ENCODE measurements at places on chromosomes 5 and 9. TPM values are rescaled to one million over a fixed set of nuclear protein-coding genes. Genes with fewer than 3 reads are reported as not detected.

GRCh38 chr9:92749934-92750315 lies 14.7 kb downstream of the BICD2 start:
- DNase-seq, result no peak

DNA sequence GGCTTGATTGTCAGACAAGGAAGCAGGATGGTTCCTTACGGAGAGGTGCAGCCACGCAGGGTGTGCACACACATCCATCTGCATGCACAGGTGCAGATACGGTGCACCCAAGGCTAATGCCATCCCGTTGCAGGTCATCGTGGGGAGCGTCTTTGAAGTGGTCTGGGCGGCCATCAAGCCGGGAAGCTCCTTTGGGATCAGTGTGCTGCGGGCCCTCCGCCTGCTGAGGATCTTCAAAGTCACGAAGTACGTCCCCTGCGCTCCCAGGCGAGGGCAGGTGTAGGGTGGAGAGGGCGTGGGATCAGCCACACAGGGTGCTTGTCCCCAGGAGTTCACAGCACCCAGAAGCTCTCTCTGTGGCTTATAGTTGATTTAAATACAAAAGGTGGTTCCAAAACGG lies 106.4 kb downstream of the CACNA1B start:
- no peak for DNase-seq

DNA sequence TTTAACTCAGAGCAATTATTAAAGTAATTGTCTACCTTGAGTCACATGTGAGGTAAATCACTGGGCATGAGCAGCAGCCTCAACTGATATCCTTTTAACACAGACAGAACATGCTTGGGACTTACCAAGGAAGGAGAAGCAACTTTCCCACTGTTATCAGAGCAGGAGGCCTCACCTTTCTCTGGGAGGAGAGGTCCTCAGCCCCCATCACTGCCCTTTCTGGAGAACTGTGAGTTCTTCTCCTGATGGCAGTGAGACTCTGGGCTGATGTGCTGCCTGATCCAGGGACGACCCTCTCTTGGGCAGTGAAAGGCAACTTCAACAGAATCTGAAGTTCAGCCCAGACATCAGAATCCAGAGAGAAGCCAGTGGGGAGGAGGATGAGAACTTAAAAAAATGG lies 343.4 kb upstream of the IRX1 start:
- no peak for DNase-seq

DNA sequence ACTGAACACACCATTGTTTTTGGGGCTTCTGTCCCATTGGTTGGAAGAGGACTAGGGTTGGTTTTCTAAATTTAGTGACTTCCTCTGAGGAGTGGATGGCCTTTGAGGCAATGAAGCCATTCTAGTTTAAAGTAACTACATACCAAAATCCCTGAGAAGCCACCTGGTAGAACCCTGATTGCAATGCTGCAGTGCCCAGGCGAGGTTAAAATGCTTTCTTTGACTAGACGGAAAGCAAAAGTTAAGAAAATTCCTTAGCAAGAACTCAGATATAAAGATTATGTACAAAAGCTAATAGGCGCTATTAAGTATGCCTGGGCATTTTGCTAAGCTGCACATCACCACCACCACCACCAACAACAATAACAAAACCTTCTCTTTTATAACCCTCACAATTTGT lies 20.6 kb downstream of the GLRX start:
- DNase-seq, result no peak

DNA sequence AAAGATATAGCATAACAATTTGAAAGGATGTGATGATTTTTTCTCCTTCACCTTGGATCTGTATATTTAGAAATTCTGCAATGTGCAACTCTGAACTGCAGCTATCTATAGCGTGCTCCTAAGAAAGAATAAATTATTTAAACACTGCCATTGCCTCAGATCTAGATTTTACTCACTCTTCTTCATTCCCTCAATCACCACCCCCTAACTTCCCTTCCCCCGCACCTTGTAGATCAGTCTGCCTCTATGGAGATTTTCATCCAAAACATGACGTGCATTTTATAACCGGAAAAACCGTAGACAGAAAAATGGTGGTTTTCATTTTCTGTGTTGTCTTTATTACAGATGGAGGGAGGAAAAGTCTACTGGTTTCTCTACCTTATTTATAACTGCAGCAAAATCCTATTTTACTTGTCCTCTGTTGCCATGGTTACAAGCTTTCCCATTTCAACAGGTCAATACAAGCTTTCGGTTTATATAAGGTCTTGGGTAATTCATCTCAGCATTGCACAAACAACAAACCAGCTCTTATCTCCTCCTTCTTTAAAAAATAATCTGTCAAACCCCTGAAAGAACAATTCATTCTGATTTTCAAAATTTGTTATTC lies 480.0 kb downstream of the TAF11L14 start:
- no peak for DNase-seq

DNA sequence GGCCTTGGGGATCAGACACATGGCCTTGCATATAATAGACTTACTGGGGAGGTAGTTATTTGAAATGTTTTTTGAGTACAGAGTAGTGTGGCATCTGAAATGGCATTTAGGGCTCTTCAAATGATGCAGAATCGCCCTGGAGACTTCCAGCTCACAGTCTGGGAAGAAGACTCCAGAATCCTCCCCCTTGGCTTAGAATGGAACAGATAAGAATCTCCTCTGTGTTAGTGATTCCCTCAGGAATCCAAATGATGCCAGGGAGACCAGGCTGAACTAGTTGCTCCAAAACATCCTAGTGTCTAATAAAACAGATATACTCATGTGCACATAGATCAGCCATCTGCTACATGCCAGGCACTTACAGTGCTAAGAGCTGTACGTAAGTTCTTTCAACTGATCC lies 38.6 kb upstream of the SMC5 start:
- no peak for DNase-seq

GRCh38 chr5:66932457-66932856 lies 264.1 kb downstream of the CD180 start:
- DNase-seq, result no peak

- peak; percentile 86 for DNase-seq
Observed at GRCh38 chr9:94065535-94065961, 18.7 kb upstream of the PTPDC1 start.

GRCh38 chr9:131024978-131025868 lies 16.2 kb downstream of the LAMC3 start:
- DNase-seq, result no peak

GRCh38 chr9:115267790-115268189 lies 149.8 kb upstream of the TNC start:
- DNase-seq, result peak; percentile 43

- DNase-seq, result no peak
Observed at GRCh38 chr5:95084757-95085156, 200.1 kb downstream of the MCTP1 start.

- no peak for DNase-seq
Observed at GRCh38 chr9:16673171-16673570, 197.3 kb downstream of the BNC2 start.

- DNase-seq, result peak; percentile 50
Observed at GRCh38 chr9:130327781-130328348, 62.3 kb downstream of the HMCN2 start.

DNA sequence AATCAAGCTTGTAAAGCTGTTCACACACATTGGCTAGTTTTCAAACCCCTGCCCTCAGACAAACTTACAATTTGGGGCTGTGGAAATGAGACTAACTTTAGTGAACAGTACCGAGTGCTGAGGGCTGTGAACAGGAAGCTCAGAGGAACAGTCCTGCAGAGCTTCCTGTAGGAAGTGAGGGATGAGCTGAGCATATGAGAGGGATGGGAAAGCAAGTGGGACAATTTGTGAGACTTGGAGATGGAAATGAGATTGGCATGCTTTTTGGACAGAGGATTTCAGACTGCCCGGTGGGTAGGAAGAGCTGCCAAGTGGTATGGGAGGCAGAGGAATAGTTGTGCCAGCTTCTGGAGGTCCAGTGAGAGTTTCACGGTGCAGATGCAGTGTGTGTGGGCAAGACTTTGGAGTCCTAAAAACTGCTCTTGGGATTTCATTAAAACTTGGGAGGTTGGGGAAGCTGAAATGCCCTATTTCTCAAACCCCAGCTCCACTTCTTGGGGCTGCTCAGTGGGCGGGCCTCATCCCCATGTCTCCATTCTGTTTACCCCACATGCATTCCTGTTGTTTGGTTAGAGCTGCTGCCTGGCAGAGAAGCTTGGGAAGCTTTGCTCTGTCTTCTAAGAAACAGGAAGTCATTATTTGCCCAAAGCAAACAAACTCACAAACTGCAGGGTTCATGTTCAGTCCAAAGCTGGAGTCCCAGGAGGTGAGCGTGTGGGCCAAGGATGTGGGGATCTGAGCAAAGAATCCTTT lies 267.5 kb downstream of the ZSWIM6 start:
- DNase-seq, result peak; percentile 47

- DNase-seq, result peak; percentile 91
Observed at GRCh38 chr5:139710319-139711066, 62.3 kb downstream of the CXXC5 start.

GRCh38 chr5:159184236-159184635 lies 25.1 kb downstream of the RNF145 start:
- no peak for DNase-seq

GRCh38 chr5:179397516-179397915 lies 52.3 kb upstream of the ADAMTS2 start:
- DNase-seq, result no peak

GRCh38 chr9:121185774-121186403 lies 15.8 kb downstream of the RAB14 start:
- no peak for DNase-seq

- no peak for DNase-seq
Observed at GRCh38 chr9:17216646-17217045, 81.8 kb downstream of the CNTLN start.

DNA sequence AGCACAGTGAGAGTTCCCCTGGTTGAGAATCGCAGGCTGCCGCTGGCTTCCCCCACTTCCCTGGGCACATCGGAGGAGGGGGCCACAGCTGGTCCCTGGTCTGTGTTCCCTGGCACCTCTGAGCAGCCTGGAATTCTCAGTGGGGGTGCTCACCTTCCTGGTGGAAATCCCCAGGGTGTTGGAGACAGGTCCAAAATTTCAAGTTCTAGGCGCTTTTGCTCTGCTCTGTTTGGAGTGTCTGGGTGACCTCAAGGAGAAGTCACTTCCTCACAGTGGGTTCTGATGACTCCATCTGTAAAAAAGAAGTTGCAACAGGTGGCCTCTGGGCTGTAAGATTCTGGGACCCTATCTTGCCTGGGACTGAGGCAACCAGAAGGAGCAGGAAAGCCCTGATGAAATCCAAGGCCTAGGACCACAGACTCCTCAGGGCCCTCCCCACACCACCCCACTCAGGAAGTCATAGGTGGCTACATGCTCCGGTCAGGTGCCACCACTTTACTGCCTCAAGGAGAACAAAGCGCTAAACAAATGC lies at the start of gene TRAF1:
Gene TRAF1, minus strand, starts transcription at position 400 of the 532 bp plus-strand sequence. CDS start 721 bp downstream, outside the sequence.
- no peak for DNase-seq

DNA sequence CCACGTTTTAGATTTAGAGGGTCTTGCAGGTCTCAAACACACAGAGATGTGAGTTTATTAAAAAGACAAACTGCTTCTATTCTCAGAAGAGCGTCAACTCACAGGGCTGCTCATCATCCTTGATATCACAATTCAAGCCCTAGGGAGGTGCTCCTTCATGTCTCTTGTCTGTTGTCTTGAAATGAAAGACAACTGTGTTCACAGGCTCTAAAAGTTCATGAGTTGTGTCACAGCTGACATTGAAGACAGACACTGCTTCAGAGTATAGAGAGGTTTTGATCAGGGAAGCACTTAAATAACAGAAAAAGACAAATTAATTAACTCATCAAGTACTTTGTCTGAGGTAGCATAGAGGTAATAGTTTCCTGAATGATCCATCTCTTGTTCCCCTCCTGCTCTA lies 1917.6 kb upstream of the WWC1 start:
- DNase-seq, result no peak

- DNase-seq, result no peak
Observed at GRCh38 chr5:14850419-14851049, 21.0 kb downstream of the ANKH start.

GRCh38 chr5:77024490-77024889 lies 5.7 kb upstream of the AGGF1 start:
- no peak for DNase-seq

GRCh38 chr9:114910541-114910940 lies 19.9 kb downstream of the TNFSF8 start:
- no peak for DNase-seq

DNA sequence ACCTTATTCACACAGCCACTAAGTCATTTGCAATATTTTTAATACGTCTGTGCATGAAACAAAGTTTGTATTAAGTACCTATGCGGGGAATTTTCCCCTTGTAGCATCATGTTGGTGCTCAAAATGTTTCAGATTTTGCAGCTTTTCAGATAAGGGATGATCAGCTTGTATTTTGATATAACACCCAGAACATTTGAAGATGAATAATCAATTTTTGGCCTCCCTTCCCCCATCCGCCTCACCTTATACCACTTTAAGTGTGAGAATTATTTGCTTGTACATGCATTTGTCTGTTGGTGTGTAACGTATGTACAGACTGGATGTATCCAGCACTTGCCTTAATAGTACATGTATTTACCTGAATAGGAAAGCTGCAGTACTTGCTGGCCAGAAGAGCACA lies 1.7 kb downstream of the JAK2 start:
- no peak for DNase-seq

DNA sequence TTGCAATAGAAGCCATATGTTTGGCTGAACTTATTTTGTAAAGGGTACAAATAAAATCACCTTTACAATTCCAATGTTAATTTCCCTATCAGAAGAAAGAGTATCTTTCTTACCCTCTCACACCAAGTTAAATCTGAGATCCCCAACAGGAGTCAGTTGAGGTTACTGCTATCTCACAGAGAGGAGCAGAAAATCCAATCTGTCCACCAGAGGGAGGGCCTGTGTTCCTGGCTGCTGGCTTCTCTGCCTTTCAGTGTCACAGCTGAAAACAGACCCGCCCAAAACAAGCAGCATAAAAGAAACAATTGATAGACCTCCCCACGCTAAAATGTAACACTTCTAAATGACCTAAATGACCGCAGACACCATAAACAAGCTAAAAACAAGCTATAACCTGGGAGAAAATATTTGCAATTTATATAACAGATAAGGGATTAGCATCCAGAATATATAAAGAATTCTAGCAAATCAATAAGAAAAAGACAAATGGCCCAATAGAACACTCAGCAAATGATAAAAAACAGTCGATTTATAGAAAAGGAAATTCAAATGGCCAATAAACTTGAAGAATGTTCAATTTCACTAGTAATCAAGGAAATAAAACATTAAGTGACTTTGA lies 24.5 kb upstream of the MVB12B start:
- DNase-seq, result peak; percentile 80

DNA sequence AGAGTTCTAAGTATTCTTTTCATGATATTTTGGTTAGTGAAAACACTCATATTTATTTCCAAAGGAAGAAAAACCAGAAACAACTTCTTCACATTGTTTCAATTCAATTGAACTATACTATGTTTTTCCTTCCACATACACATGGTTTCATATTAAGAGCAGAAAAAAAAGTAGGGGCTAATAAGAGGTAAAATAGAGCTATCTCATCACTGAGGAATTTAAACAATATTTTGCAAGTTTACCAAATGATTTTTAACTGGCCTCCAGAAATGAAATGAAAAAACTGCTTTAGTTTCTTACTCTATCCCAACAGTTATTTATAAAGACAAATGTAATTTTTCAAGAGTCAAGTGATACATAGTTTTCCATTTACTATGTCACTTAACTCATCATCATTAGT lies 233.5 kb downstream of the RFX3 start:
- no peak for DNase-seq

The ALDOB gene
- 236 TPM for total RNA-seq

The LHX3 gene
- total RNA-seq, result not detected

The NELFB gene
- total RNA-seq, result 41.4 TPM

The PCDHGB4 gene
- total RNA-seq, result 20.9 TPM

The DMRT3 gene
- not detected for total RNA-seq

The SUSD3 gene
- 11.4 TPM for total RNA-seq

The ARL14EPL gene
- not detected for total RNA-seq

The PCDHGA7 gene
- 0.10 TPM for total RNA-seq

Data from hepatocyte (in vitro differentiated cells).